ENCODE measurements at places on chromosomes 16 and 17. TPM values are rescaled to one million over a fixed set of nuclear protein-coding genes. Genes with fewer than 3 reads are reported as not detected.

Gene CDT1
- total RNA-seq = 1.2 TPM

Gene KCNG4
- not detected for total RNA-seq

Gene CCL3
- total RNA-seq = not detected

Gene HOXB8
- total RNA-seq = not detected

Gene LGALS9B
- not detected for total RNA-seq

Gene FOXN1
- not detected for total RNA-seq

Gene LLGL1
- total RNA-seq = 71.6 TPM

Gene TPSG1
- total RNA-seq = not detected

Measured in hair follicle dermal papilla cell (primary cell).